ENCODE measurements at places on chromosomes 11 and 22.

DNA sequence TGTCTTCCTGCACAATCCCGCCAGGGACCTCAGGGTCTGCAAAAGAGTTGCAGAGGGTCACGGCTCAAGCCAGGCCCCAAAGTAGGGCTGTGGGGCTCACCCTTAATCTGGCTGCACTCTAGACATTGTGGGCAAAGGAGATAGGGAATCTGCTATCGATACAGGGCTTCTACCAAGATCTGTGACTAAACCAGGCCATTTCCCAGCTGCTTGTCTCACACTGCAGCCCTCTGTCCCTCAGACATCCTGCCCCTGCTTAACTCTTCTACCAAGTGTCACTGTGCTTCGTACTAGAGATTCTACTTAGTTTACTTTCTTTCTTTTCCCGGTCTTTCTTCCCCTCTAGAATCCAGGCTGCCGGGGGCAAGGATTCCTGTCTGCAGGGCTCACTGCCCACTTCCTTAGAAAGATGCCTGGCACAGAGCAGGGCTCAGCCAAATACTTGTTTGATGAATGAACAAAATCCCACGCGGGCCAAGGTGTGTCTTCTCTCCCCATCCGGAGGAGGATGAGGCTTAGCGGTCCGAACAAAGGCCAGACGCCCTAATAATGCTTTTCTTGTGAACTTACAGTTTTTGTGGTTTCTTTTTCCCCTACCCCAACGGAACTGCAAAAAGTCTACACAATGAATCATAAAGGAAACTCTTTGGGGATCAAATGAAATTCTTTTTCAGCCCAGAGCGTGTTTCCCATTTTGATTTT, 61.3 kb upstream of the ANO1 start:
- DNase-seq = no peak

DNA sequence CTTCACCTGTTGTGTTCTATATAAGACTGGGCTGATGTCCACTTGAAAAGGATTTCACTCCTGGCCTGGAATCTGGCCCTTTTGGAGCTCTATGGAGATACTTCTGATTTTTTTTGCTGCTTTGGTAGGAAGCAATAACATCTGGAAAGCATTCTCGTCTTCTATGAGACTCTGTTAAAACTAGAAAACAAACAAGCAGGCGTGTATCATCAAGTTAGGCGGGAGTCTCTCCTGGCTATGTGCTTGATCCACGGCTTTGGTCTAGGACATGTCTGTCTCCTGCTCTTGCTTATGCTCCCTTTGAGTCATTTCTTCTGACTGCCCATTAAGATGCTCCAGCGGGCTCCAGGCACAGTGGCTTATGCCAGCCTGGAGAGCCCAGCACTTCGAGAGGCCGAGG, 121.4 kb upstream of the TTC12 start:
- no peak for DNase-seq

DNA sequence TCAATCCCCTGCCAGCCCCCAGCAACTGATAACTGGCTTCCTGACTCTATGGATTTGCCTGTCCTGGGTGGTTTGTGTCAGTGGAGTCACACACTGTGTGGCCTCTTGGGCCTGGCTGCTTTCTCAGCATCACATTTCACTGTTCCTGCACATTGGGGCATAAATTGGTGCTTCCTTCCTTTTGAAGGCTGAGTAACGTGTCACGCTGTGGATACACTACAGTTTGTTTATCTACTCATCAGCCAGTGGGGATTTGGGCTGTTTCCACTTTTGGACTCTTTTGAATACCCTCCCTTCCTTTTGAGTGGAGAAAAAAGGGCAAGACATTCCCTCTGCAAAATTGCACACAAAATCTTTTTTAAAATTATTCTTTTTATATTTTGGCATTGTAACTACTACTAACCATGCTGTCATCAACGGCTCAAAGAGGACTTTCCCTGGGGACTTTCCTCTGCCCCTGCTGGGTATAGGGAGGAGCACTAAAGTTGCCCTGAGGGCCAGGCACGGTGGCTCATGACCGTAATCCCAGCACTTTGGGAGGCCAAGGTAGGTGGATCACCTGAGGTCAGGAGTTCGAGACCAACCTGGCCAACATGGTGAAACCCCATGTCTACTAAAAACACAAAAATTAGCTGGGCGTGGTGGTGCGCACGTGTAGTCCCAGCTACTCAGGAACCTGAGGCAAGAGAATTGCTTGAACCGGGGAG, 7.8 kb upstream of the CELSR1 start:
- DNase-seq = no peak

- no peak for DNase-seq
These were observed 29.7 kb upstream of the GNB1L start for GRCh38 chr22:19884161-19884953.

DNA sequence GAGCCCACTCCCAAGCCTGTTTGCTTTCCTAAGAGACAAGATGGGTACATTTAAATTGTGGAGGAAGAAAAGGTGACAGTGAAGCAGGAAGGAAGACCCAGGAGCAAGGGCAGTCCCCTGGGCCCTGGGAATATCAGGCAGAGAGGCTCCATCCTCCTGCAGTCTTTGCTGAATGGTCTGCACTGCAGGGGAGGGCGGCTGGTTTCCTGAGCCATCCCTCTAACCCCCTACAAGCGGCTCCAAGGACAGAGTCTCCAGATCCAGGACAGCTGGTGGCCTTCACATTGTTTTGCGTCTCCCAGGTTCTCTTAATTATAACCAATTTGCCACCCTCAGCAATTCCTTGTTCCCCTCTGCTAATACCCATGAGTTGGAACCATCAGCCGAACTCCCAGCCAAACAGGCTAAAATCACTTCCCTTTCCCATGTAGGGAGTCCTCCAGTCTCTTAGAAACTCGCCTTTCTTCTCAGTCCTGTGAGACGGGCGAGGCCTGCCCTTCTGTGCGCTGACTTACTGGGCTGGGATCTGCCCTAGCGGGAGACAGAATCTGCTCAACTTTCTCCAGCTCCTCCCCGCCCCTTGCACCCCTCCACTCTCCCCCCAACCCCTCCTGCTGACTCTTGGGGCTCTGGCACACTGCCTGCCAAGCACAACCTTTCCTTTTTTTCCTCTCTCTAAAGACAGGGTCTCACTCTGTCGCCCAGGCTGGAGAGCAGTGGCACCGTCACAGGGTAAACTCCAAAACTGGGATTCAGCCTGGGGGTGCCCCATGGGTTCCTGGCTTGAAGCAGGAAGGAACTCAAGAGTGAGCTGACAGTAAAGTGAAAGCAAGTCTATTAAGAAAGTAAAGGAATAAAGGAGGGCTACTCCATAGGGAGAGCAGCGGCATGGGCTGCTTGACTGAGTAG, 53.4 kb upstream of the EMID1 start:
- no peak for DNase-seq

DNA sequence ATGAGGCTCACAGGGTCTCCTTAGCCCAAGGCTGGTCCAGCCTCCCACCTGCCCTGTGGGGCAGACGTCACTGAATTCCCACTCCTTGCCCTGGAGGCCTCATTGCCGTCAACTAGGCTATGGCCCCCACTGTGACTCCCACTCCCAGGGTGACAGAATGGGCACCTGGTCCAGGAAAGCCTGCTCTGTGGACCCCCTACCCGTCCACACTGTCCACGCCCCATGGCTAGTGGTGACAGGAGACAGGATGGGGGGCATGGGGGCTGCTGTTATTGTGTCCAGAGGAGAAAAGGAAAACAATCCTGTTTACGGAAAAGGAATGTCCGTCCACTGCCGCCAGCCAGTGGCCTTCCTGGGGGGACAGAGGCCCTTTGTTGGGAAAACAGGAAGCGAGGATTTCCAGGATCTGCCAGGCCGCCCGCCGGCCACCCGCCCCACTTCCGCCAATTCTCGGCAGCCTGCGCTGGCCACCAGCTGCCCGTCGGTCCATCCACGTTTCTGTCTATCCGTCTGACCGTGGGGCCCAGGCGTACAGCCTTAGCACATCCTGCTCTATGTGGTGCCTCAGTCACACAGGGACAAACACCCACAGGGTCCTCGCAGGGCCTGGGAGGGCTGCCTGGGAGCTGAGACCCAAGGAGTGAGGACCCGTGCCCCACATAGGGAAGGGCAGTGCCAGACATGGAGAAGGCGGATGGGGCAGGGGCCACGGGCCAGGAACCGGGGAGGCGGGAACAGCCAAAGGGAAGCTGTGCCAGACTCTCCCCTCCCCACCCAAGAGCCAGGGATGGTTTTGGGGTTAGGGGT, 19.5 kb downstream of the CRELD2 start:
- DNase-seq = no peak

DNA sequence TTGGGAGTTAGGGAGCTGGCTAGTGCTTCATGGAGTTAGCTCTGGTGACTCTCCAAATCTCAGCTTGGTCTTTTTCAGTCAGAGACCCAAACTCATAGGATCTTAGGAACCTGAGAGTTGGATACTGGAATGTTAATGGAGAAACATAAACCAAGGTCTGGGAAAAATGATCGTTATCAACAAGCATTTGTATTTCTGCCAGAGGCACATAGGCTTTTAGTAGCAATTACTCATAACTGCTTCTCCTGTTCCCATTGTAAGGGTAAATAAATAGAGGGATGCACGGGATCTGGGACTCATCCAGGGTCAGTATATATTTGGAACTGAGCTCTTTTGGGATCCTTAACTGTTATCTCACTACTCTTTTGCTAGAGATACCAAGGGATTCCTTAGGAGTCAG, 4.8 kb downstream of the BARX2 start:
- no peak for DNase-seq

DNA sequence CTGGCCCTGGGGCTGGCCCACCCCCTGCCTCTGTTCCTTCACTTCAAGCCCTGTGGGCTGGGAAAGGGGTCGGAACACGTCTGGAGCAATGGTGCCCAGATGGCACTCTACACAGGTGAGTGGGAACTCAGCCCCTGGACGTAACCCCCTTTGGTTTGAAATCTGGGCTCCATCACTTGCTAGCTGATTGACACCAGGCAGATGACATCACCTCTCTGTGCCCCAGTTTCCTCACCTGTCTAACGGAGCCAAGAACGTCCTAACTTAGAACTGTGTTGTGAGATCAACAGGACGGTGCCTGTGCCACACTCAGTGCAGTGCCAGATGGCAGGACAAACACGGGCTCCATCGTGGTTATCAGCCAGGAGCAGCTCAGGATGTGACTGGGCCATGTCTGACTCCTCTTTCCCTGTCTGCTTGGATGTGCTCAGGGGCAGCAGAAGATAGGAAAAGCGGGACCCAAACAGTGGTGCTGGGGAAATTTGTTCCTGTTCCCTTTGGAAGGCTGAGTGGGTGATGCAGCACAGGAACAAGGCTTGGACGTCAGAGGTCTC, 24.4 kb downstream of the NPTXR start:
- no peak for DNase-seq

- no peak for DNase-seq
These were observed 347.3 kb upstream of the RAG2 start for GRCh38 chr11:36945384-36945783.

DNA sequence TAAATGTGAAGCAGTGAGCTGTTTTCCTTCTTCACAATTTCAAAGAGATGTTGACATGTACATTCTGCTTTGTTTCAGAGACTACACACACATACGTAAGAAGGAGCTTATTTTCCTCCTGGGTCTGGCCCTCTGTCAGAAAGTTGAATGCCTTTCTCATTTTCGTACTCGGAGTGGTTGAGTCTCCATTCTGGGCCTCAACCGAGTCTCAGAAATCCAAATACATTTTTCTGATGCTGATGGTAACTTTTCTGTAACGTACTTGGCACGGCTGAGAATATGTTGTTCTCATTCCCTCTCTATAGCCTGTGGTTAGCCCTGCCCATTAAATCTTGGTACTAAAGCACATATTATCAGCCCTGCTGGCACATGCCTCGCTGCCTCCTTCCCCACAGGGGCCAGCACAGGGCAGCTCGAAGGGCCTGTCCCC, 25.3 kb downstream of the PARVA start:
- DNase-seq = no peak

- no peak for DNase-seq
These were observed 25.3 kb downstream of the UEVLD start for GRCh38 chr11:18563090-18563730.

- DNase-seq = no peak
These were observed 1.6 kb downstream of the P2RY2 start for GRCh38 chr11:73219396-73220285.

GRCh38 chr11:116885951-116886655, 48.7 kb upstream of the APOA1 start:
- DNase-seq = no peak

DNA sequence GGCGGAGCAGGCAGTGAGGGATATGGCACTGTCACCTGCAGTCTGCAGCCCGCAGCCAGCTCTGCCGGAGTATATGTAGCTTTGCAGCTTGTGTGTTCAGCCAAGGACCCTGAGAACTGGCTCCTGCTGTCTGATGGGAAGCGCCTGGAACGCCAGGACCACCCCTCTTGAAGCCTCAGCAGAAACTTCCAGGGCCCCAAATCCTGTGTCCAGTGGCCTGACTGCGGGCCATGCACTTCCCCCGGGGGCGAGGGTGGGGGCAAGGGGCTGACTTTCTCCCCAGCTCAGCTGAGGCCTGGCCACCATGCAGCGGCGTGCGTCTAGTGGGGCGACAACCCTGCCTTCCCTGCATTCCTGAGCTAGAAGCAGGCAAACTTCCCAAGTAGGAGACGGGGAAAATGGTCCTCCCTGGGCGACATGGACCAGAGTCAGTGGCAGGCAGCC, 32.3 kb downstream of the PISD start:
- DNase-seq = no peak

GRCh38 chr22:32083814-32084213, 40.8 kb downstream of the SLC5A1 start:
- no peak for DNase-seq

DNA sequence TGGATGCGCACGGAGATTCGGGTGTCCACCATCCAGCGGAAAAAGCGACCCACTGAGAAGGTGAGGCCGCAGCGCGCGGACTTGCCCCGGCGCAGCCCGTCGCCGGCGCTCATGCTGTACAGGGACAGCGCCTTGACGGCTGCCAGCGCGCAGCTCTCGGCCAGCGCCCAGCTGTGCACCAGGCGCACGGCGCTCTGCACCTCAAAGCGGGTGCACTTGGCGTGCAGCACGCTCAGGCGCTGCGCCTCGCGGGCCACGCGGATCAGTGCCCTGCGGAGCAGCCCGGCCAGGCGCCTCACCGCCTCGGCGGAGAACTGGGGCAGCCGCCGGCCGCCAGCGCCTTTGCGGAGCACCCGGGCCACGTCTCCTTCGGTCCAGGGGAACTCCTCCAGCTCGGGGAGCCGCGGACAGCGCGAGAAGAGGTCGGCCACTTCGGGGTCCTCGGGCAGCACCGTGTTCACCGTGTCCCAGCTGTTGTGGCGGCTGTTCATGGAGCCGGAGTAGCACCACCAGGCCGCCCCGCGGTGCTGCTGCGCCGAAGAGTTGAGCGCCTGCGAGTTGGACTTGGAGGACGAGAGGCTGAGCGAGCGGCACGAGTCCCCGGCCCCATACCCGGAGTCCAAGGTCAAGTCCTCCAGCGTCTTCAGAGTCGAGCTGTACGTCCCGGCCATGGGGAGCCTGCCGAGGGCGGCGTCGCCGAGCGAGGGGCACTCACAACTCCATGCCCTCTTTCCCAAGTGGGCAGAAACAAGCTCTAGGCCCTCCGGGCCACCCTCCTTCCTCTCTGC, 703 bp downstream of the ABTB2 start:
- DNase-seq = no peak

DNA sequence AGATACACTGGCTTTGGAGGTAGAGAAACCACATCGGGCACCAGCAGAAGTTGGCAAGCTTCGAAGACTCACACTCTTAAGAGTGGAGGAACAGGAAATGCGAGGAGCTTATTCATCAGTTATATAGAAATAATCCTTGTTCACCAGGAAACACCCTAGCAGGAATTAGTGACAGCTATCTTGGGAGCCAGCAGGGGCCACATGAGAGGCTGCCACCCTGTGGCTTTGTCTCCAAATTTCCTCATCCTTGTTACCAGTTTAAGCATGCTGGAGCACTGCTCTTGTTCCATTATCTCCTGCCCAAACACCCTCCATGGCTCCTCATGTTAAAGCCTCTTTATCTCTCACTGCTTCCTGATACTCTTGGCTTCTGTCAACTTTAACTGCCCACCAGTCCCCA, 131.0 kb downstream of the PLEKHA7 start:
- no peak for DNase-seq

GRCh38 chr22:47337161-47337621, 574.7 kb downstream of the TBC1D22A start:
- DNase-seq = no peak

Data from stimulated activated CD8-positive, alpha-beta memory T cell treated with anti-CD3 and anti-CD28 coated beads, Interleukin-7, amount 100 ng/mL, for 1 hour (primary cell).